ENCODE measurements at places on chromosomes 1 and 21. TPM values are rescaled to one million over a fixed set of nuclear protein-coding genes. Genes with fewer than 3 reads are reported as not detected.

SYT14 gene
- polyA plus RNA-seq, result 2.6 TPM

DNA sequence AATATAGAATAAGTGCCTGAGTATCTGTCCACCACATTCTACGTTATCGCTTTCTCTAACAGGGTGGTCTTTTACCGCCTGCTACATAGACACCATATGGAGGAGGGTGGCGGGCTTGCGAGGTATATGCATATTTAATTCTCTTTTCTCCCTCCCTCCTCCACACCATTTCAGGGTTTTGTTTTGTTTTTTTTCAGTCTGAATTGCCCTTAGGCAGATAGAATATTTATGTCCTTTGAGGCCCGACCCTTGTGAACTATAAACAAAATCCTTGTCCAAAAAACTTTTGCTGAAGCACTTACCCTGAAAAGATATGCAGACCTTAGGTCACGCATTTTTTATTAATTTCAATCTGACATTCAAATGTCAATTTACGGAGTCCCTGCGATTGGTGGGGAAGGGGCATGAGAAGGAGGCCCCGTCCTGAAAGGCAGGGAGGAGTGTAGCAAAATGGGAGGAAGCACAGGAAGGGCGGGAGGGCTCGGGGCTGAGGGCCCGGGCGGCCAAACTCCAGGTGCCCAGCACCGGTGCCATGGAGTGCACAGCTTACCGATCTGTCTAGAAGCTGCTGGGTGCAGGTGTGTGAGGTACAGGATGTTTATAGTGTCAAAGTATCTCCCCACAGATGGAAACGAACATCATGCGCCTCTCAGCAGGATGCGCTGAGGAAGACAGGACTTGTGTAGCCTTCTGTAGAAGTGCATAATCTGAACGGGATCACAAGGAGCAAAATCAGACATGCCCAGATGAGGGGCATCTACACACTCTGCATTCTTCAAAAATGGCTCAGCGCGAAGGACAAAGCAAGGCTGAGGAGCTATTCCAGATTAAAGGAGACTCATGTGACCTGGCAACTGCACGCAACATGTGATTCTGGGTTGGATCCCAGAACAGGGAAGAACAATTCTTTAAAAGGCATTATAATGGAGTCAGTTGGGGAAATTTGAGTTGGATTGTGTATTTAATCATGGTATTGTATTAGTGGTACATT, 68.8 kb upstream of the LYST start:
- no peak for DNase-seq

DNA sequence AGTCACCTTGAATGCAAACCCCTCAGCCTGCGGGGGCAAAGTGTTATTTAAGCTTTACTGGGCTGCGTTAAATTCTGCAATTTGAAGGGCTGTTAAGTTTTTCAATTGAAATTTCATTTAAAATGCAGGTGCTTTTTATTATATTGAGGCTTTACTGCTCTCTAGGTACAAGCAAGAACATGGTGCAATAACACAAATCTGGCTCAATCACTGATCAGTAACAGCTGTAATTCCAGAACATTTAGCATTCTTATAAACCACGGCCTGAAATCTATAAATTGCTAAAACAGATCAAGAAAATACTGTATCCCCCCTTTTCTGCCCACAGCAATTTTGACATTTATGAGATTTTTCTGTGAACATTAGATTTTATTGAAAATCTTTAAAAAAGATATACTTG, 322.8 kb downstream of the KCTD3 start:
- no peak for DNase-seq

PADI4 gene
- polyA plus RNA-seq, result not detected

GRCh38 chr1:48773133-48773532, 3.6 kb downstream of the BEND5 start:
- DNase-seq, result no peak

DNA sequence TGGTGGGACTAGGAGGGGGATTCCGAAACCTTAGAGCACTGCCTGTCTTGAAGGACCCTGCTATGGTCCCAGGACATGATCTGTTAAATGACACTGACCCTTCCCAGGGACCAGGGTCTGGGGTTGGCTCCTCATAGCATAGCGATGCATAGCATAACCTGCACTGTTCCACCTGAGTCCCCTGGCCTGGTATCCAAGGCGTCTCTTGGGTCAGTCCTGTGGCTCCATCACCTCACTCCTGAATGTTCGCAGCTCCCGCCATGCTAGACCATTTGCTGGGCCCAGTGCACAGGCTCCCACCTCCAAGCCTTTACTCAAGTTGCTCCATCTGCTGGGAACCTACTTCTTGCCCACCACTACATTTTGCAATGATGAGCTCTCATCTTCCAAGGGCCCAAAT, 39.0 kb upstream of the MAGOH start:
- DNase-seq, result no peak

SYT11 gene
- 133 TPM for polyA plus RNA-seq

- no peak for DNase-seq
Measured at GRCh38 chr21:21096956-21097355, 98.7 kb downstream of the NCAM2 start.

SYPL2 gene
- 64.4 TPM for polyA plus RNA-seq

GRCh38 chr1:179493323-179493722, 82.4 kb downstream of the NPHS2 start:
- DNase-seq, result no peak

DNA sequence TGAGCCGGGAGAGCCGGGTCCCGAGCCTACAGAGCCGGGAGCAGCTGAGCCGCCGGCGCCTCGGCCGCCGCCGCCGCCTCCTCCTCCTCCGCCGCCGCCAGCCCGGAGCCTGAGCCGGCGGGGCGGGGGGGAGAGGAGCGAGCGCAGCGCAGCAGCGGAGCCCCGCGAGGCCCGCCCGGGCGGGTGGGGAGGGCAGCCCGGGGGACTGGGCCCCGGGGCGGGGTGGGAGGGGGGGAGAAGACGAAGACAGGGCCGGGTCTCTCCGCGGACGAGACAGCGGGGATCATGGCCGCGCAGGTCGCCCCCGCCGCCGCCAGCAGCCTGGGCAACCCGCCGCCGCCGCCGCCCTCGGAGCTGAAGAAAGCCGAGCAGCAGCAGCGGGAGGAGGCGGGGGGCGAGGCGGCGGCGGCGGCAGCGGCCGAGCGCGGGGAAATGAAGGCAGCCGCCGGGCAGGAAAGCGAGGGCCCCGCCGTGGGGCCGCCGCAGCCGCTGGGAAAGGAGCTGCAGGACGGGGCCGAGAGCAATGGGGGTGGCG, 371 bp downstream of the ARID1A start:
- DNase-seq, result no peak

LAPTM5 gene
- 20.5 TPM for polyA plus RNA-seq

TMEM82 gene
- not detected for polyA plus RNA-seq

DNA sequence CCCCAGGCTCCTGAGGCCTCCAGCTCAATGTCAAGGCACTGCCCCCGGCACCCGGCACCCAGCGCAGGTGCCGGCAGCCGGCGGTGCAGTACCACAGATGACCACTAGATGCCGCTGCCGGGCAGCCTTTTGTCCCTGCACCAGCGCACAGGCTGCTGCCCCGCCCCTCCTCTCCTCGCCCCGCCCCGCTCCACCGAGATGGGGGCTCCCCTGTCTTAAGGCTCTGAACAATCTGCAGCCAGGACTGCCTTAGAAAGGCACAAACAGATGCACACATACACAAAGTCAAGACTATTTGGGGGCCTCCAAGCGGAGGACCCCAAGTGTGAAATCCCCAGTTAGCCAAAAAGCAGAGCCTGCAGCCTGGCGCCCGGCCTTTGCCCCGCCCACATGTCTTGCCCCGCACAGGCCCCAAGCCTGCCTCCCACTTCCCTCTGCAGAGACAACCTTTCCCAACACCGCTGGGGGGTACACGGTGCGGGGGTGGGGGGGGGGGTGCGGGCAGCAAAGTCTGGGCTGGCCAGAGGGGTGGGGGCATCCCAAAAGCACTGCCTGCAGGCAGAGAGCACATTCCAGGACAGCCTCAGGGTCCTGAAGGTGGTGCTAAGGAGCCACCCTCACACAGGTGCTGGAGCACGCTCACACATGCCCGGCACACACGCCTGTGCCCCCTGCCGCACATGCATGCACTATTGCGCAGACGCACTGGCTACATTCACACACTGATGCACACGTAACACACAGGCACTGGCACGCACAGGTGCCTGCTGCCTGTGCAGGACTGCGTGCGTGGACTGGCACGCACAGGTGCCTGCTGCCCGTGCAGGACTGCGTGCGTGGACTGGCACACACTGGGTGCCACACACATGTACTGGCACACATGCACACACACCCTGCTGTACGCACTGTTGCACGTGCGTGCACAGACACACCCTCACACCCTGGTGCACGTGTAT, 37.1 kb downstream of the ARHGEF16 start:
- DNase-seq, result peak; percentile 66

DNA sequence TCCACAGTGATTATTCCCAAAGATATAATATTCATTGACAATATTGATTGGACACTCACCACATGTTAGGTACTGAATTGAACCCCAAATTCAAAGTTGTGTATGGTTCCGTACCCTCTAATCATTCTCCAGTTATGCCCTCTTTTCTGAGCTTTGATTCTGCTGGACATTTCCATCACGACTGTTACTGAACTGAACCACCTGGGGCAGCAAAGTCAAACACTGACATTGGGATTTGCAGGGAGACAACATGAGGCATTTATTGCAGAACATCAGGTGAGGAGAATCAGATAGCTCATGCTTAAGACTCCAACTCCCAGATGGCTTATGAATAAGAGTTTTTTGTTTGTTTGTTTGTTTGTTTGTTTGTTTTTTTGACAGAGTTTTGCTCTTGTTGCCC, 420.9 kb downstream of the DISC1 start:
- no peak for DNase-seq

DNA sequence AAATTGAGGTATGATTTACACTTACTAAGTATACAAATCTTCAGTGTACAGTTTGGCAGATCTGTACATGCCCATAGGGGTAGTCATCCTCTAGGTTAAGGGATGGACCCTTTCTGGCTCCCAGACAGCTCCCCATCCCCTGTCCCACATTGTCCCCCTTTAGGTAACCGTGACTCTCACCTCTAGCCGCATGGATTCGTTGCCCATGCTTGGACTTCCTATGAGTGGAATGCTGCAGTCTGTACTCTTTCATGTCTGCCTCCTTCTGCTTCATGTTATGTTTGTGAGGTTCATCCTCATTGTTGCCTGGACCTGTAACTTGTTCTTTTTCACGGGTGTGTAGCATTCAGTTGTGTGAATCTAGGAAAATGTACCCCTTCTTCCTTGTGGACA, 20.3 kb downstream of the SLC37A1 start:
- DNase-seq, result no peak

- DNase-seq, result peak; percentile 58
Measured at GRCh38 chr1:221204055-221204833, 325.0 kb downstream of the HLX start.

GRCh38 chr1:76501586-76502219, 365.6 kb upstream of the ST6GALNAC5 start:
- DNase-seq, result no peak

GRCh38 chr1:156694690-156694962, 10.8 kb downstream of the CRABP2 start:
- DNase-seq, result no peak

RNU1-4 gene
- not detected for polyA plus RNA-seq

- DNase-seq, result no peak
Measured at GRCh38 chr1:39833621-39834385, 45.1 kb upstream of the BMP8B start.

SGIP1 gene
- polyA plus RNA-seq, result 2.2 TPM

DNA sequence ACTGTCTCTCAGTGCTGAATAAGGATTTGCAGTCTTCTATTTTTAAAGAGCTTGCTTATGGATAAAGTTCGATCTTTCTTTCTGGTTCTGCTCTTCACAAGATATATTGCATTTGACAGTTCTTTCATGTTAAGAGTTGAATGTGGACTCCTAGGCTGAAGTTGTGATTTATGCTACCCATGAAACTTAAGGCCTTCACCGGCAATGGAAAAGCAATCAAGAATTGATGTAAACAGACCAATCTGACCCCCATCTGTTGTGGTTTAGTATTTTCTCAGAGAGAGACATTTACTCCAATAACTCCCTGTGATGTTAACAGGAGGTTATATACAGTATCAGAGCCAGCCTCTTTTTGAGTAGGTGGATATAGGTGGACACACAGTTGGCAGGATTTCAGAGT, 165.8 kb downstream of the PAPPA2 start:
- DNase-seq, result no peak

CNKSR1 gene
- 2.7 TPM for polyA plus RNA-seq

C8A gene
- polyA plus RNA-seq, result not detected

Measured in muscle of arm (tissue), 14 donors.